Transverse colon (tissue), 4 donors: ENCODE measurements at places on chromosomes 16 and 17. TPM values are rescaled to one million over a fixed set of nuclear protein-coding genes. Genes with fewer than 3 reads are reported as not detected.

DNA sequence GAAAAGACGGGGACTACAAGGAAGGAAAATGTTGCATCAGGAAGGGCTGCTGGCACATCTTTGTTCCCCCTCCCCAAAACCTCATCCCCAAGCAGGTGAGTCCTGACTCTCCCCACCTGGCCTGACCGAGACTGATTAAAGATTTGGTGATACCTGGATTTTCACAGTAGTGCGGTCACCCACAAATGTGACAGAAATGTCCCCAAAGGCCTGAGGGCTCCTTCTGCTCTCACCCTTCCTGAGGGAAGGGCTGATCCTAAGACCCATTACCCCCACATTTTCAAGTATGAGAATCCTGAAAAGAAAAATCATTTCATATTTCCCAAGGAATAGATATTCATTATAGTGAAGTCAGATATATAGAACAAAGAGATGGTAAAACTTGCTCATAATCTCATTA lies 28.8 kb downstream of the TBC1D3B start:
- no peak overlapping the region for H3K27ac ChIP-seq
- H3K36me3 ChIP-seq, result no peaks in the 10 kb centered on the region
- no peak overlapping the region for H3K4me3 ChIP-seq
- H3K4me1 ChIP-seq, result no peaks in the 10 kb centered on the region

- H3K27me3 ChIP-seq, result peaks cover 6% of the 10 kb centered on the region
- H3K27ac ChIP-seq, result peak overlapping the region; percentile 56
- H3K36me3 ChIP-seq, result no peaks in the 10 kb centered on the region
- no peak overlapping the region for H3K4me3 ChIP-seq
- peaks cover 22% of the 10 kb centered on the region for H3K4me1 ChIP-seq
These were observed 4.4 kb upstream of the FOXJ1 start for GRCh38 chr17:76145231-76146052.

GRCh38 chr17:76914937-76915336 lies 46.7 kb downstream of the MGAT5B start:
- no peaks in the 10 kb centered on the region for H3K36me3 ChIP-seq
- peaks cover 14% of the 10 kb centered on the region for H3K27me3 ChIP-seq
- no peak overlapping the region for H3K4me3 ChIP-seq
- no peak overlapping the region for H3K27ac ChIP-seq
- DNase-seq, result no peak

GRCh38 chr17:42051645-42052044 lies 1.2 kb upstream of the C17orf113 start:
- H3K27ac ChIP-seq, result no peak overlapping the region
- no peaks in the 10 kb centered on the region for H3K36me3 ChIP-seq
- H3K4me1 ChIP-seq, result peaks cover 14% of the 10 kb centered on the region
- DNase-seq, result no peak
- no peak overlapping the region for H3K4me3 ChIP-seq

Gene GP2
- total RNA-seq, result 3.0 TPM

DNA sequence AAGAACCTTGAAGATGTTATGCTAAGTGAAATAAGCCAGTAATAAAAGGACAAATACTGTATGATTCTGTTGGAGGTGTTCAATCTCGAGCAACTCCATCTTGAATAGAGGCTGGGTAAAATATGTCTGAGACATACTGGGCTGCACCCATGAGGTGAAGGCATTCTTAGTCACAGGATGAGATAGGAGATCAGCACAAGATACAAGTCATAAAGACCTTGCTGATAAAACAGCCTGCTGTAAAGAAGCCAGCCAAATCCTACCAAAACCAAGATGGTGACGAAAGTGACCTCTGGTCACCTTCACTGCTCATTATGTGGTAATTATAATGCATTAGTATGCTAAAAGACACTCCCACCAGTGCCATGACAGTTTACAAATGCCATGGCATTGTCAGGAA lies 98.1 kb downstream of the RGS9 start:
- no peak for DNase-seq
- no peak overlapping the region for H3K27ac ChIP-seq
- H3K4me1 ChIP-seq, result no peaks in the 10 kb centered on the region
- H3K36me3 ChIP-seq, result no peaks in the 10 kb centered on the region
- H3K27me3 ChIP-seq, result no peaks in the 10 kb centered on the region

Gene SUPT4H1
- total RNA-seq, result 66.3 TPM

Gene ASIC2
- total RNA-seq, result 0.55 TPM

Gene CCL2
- total RNA-seq, result 141 TPM

DNA sequence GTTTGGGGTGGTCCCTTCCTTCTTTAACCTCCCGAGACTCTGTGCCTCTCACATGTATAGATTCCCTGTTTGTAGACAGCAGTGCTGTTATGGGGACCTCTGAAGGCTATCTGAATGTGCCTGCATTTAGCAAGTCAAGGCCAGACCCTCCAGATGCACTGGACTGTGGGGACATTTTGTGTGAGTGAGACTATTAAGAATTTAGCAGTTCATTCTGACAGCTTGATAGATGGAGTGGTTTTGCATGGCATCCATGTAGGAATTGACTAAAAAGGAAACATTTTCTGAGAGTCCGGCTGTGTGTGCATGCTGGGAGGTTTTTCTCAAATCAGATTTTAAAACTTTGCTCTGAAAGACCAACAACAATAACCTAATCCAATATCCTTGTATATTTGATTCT lies 226.3 kb downstream of the MSI2 start:
- H3K4me3 ChIP-seq, result no peak overlapping the region
- DNase-seq, result no peak
- no peaks in the 10 kb centered on the region for H3K36me3 ChIP-seq
- H3K27me3 ChIP-seq, result no peaks in the 10 kb centered on the region
- no peaks in the 10 kb centered on the region for H3K4me1 ChIP-seq

GRCh38 chr17:73513426-73513825 lies 130.8 kb downstream of the SDK2 start:
- no peak overlapping the region for H3K27ac ChIP-seq
- no peak for DNase-seq
- no peaks in the 10 kb centered on the region for H3K36me3 ChIP-seq
- no peaks in the 10 kb centered on the region for H3K4me1 ChIP-seq

Gene KRTAP3-2
- not detected for total RNA-seq

GRCh38 chr16:87791295-87792204 lies 25.8 kb upstream of the KLHDC4 start:
- H3K4me1 ChIP-seq, result no peaks in the 10 kb centered on the region
- DNase-seq, result no peak
- H3K27ac ChIP-seq, result peak overlapping the region; percentile 50
- no peak overlapping the region for H3K4me3 ChIP-seq
